ENCODE measurements at places on chromosomes 2 and 18.

- DNase-seq, result no peak
Measured at GRCh38 chr2:40487602-40488001, 35.7 kb upstream of the SLC8A1 start.

GRCh38 chr2:229403296-229403695, 132.2 kb upstream of the PID1 start:
- no peak for DNase-seq

GRCh38 chr18:58402247-58402646, 226.6 kb downstream of the ALPK2 start:
- no peak for DNase-seq

DNA sequence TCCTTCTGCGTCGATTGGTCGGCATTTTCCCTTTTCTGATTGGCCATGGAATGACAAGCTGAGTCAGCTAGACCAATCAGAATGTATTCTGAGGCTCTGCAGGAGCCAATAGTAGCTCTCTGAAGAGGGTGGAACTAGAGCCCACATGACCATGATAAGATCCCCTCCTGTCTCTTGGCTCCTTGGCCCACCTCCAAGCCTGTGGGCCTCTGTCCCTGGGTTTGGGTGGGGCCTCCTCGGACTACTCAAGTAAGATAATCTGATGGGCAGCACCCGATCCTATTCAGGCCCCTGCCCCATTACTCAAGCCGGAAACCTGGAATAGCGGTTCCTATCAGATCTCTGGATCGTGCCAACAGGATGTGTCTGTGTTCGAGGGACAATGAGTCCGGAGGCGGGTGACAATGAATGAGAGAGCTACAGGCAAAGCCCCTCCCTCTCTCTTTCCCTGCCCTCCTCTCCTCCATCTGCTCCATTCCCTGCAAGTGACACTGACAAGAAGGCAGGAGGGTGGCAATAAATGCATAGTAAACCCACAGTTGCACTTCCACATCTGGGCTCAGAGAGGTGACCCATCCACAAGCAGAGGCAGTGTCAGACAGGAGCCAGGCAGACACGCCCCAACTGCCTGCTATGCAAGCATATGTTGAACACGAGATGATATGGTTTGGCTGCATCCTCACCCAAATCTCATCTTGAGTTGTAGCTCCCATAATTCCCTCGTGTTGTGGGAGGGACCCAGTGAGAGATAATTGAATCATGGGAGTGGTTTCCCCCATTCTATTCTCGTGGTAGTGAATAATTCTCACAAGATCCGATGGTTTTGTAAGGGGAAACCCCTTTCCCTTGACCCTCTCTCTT, 114.7 kb downstream of the TNS1 start:
- DNase-seq, result no peak

GRCh38 chr2:3179208-3179607, 198.4 kb downstream of the EIPR1 start:
- no peak for DNase-seq

GRCh38 chr2:88540346-88540745, 86.9 kb downstream of the EIF2AK3 start:
- no peak for DNase-seq

- DNase-seq, result no peak
Measured at GRCh38 chr2:60520151-60520876, 33.1 kb downstream of the BCL11A start.

- no peak for DNase-seq
Measured at GRCh38 chr18:47832348-47832747, 98.1 kb downstream of the SMAD2 start.

Data from T-helper 2 cell (primary cell).